ENCODE measurements at places on chromosomes 13 and 19.

DNA sequence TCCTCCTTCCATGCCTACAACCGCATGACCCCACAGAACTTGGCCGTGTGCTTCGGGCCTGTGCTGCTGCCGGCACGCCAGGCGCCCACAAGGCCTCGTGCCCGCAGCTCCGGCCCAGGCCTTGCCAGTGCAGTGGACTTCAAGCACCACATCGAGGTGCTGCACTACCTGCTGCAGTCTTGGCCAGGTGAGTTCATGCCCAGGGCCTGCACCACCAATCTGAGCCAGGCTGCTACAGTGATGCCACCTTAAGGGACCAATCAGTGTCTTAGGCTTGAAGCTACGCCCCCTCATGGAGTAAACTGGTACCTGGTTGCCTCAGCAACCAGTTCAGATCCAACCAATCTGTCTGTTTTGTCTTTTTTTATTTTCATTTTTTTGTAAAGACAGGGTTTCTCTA, 5.2 kb downstream of the SYDE1 start:
- no peak for DNase-seq

DNA sequence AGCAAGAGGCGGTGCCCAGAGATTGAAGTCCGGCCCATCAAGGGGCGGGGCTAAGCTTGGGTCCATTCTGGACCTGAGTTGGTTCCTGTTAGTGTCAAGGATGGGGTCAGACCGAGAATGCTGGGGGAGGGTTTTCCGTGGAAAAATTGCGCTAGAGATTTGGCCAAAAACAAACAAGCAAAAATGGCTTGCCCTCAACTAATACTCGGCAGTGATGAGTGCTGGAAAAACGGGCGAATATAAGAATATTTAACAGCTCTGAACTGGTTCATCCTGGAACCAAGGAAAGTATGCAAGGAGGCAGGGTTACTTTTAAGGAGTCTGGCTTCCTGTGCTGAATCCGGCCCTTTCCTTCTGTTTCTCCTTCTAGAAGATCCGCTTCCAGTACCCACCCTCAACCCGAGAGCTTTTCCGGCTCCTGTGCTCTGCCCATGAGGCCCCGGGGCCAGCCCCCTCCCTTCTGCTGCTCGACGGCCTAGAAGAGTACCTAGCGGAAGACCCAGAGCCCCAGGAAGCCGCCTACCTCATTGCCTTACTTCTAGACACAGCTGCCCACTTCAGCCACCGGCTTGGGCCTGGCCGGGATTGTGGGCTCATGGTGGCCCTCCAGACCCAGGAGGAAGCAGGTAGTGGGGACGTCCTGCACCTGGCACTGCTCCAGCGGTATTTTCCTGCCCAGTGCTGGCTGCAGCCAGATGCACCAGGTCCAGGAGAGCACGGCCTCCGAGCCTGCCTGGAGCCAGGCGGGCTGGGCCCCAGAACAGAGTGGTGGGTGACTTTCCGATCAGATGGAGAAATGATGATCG, 880 bp downstream of the SWSAP1 start:
- DNase-seq, result no peak

DNA sequence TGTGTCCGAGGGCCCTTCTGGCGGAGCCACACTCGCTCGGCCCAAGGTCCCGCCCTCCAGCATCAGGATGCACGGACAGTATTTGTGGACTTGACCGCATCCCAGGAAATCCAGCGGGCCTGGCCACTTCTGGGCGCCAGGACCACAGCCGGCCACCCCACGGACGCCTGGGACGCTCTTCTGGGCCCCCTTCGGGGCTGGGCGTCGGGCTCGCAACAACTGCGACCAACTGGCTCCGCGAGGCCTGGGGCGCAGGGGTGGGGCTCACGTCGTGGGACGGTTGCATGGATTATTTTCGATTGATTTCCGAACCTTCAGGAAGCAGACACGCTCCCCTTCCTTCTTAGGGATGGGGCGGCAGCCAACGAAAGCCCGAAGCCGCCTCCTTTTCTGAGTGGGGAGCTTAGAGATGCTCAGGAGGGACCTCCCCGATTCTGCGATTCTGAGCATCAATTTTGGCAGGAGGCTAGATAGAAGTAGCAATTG, 521 bp upstream of the NUP58 start:
- no peak for DNase-seq

DNA sequence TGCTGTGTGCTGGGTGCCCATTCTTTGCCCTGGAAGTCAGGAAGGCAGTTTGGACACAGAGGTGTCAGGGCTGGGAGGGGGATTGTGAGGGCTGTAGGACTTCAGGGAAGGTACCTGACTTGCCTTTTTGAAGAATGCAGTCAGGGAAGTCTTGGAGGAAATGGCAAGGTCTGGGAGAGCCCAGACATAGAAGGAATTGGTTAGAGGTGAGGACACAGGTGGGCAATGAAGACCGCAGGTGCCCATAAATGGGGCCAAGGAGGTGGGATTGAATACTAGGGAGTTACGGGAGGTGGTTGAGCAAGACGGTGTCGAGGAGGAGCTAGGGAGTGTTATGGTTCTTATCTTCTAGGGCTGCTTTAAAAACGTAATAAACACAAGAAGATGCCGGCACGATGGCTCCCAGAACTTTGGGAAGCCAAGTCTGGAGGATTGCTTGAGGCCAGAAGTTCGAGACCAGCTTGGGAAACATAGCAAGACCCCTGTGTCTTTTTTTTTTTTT, 1.4 kb upstream of the DDA1 start:
- DNase-seq, result no peak

DNA sequence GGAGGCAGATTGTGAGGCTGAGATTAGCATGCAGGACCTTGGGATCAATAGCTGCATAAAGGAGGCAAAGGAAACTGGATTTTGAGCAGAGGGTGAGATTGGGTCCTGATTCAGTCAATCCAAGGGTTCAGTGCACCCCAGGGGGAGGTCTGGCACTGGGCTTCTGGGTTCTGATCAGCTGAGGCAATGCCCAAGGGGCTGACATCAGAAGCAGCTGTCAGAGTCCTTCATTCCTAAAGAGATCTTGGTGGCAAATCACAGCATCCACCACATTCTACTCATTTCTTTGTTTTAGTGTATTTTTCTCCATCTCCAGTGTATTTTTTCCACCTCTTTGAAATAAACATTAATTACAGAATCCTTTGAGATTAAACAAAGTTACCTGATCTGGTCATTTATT, 5.4 kb upstream of the LYPD5 start:
- no peak for DNase-seq

DNA sequence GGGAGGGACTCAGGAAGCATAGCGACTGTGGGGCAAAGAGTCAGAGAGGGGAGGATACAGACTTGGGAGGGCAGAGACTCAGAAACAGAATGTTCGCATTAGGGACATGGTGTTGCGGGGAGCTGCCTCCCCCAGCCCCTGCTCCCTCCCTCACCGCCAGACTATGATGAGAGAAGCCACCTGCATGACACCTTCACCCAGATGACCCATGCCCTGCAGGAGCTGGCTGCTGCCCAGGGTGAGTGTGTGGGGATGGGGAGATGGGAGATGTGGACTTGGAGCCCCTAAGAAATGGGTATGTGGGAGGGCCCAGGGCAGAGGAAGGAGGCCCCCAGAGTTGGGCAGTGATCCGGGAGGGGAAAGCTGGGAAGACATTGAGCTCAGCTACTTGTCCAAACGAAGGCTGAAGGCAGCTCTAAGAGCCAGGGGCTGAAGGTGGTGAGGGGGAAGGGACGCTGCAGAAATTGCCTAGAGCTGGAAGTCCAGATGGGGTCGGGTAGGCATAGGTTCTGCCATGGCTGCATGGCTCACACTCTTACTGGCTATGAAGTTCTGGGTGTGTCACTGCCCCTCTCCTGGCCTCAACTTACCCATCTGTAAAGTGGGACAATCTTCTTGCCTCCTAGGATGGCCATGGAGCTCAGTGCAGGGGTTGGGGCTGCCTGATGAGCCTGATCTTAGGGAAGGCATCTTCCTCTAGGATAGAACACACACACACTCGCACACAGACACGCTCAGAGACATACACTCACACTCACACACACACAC, 1.4 kb downstream of the SPACA6 start:
- DNase-seq, result no peak

GRCh38 chr13:28012383-28012782, 23.9 kb upstream of the URAD start:
- DNase-seq, result no peak

GRCh38 chr13:98940325-98941001, 37.4 kb downstream of the DOCK9 start:
- no peak for DNase-seq

Data from stimulated activated CD4-positive, alpha-beta T cell treated with anti-CD3 and anti-CD28 coated beads, Interleukin-1b, Interleukin-23, amount 100 ng/mL, for 24 hours (primary cell).